ENCODE measurements at places on chromosomes 7 and 10. TPM values are rescaled to one million over a fixed set of nuclear protein-coding genes. Genes with fewer than 3 reads are reported as not detected.
A peak's percentile ranks its signal among the peaks of the same experiment; 100 is the strongest.

GRCh38 chr7:132756484-132756990, 180.3 kb upstream of the PLXNA4 start:
- no peak for DNase-seq

DNA sequence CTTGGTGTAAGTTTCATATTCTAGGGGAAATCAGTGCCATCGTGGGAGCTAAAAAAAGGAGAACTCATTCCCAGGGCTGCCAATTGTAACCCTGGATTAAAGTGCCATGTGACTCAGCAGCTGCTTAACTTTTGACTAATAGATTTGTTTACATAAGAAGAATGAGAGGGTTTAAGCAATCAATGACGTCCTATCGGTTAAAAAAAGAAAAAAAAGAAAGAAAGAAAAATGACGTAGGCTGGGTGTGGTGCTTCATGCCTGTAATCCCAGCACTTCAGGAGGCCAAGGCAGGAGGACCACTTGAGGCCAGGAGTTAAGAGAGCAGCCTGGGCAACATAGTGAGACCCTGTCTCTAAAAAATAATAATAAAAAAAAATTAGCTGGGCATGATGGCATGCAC, 116.2 kb upstream of the AFAP1L2 start:
- peak; percentile 62 for DNase-seq

DNA sequence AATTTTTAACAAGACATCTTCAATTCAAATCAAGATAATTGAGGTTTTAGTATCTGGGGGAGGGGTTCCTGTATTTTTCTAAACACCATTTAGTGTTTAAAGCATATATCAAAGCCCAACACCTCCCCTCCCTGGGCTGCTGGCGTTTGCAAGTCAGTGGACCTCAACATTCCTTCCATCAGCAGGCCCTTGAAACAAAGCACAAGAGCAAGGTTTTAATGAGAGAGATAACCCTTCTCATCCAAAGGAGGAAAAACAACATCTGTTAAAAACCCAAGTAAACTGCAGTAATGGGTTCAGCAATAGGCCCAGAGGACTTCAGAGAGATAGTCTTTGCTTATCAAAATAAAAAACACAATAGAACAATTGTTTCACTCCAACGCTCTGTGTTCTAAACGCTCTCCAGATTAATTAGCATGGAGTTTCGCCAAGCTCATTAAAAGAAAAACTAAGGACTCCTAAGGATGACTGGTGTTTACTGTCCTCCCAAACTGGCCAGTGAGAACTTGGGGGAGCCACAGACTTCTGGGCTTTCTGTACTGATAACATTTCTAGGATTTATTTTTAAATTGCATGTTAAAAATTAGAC, 2.5 kb downstream of the JCAD start:
- DNase-seq, result peak; percentile 47

- DNase-seq, result peak; percentile 57
Measured at GRCh38 chr10:68594405-68594804, 34.3 kb downstream of the TET1 start.

ASZ1 gene
- not detected for total RNA-seq

RTKN2 gene
- 0.33 TPM for total RNA-seq

GRCh38 chr10:8556321-8556720, 501.8 kb downstream of the GATA3 start:
- DNase-seq, result no peak

ANLN gene
- 95.5 TPM for total RNA-seq

ANKRD30A gene
- not detected for total RNA-seq

PIK3CG gene
- total RNA-seq, result 4.1 TPM

GRCh38 chr10:36640626-36641025, 484.8 kb upstream of the ANKRD30A start:
- no peak for DNase-seq

SH3PXD2A gene
- total RNA-seq, result 2.4 TPM

- no peak for DNase-seq
Measured at GRCh38 chr10:127207081-127207480, 10.7 kb upstream of the INSYN2A start.

DNA sequence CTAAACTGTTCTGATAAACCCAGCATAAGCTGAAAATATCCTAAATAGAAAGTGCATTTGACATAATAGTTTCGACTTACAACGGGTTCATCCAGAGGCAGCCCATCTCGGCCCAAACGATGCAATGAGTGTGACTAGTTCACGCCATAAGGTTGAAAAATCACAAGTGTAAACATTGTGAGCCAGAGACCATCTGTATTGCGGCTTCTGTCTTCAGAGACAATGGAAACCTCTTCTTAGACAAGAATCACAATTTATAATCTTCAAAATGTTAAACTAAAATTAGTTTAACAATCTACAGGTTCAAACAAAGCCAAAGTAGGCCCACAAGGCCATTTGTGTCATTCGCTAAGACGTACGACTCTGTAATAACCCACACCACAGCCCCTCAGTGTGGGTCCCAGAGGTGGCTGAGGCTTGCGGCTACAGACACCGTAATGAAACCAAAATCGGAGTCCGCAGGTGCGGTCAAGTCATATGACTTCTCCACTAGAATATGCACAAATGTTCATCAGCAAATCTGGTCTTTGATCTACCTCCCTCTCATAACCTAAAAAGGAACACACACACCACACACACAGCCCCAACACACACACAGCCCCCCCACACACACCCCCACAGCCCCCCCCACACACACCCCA, 81.8 kb downstream of the DIP2C start:
- DNase-seq, result no peak

OR2A7 gene
- not detected for total RNA-seq

DNA sequence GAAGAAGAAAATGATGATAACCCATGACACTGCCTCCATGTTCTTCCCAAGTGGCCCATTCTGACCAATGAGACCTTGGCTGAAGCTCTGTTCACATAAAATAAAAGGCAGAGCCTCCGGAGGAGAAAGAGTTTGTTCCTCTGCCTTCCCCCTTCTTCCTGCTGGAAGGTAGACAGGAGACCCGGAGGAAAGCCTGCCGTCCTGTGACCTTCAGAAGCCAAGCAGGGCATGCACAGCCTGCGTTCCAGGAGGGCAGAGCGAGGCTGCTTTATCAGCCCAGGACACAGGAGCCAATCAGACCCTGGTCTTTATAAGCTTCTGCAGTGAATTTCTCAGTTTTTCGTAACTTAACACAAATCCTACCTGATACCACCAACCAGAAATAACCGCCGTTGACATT, 8.6 kb upstream of the GRID1 start:
- DNase-seq, result no peak

DNA sequence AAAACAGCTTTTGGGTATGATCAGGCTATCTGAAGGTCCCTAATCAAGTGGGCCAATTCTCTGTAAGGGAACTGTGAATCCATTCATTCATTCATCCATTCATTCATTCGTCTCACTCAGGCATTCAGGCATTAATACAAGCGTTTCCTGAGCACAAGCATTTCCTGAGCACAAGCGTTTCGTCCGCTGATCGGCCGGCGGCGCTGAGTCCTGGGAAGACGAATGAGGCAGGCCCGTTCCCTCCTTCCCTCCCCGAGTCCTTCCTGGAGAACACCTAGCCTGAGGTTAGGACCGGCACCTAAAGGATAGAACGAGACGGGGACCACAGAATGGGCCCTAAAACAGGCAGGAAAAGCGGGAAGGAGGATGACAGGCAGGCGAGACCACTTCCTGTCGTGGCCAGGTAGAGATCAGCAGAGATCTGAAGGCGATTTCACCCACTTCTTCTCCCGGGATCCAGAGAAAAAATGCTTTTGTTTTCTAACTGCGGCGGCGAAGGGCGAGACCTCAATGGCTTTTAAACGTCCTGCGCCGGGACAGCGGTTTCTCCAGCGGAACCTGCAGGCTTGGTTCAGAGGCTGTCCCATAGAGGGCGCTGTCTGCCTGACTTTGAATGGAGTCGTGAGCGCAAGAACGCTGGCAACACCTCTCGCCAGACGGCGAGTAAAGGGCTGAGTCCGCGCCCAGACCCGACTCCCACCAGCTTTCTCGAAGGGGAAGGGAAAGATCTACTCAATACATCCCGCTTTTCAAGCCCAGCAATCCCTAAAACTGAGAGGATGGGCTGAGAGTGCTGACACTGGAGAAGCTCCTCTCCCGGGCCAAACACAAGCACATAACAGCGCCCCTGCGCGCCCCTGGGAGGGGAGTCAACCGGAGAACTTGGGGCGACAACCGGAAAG, 2.9 kb upstream of the HMX3 start:
- peak; percentile 93 for DNase-seq

GRCh38 chr7:6532516-6532915, 18.7 kb downstream of the GRID2IP start:
- no peak for DNase-seq

GRCh38 chr7:978416-979091, 3.2 kb upstream of the COX19 start:
- DNase-seq, result no peak

GATAD1 gene
- 17.1 TPM for total RNA-seq

CPA2 gene
- total RNA-seq, result not detected

EGR2 gene
- 0.37 TPM for total RNA-seq

HMX2 gene
- total RNA-seq, result not detected

DNA sequence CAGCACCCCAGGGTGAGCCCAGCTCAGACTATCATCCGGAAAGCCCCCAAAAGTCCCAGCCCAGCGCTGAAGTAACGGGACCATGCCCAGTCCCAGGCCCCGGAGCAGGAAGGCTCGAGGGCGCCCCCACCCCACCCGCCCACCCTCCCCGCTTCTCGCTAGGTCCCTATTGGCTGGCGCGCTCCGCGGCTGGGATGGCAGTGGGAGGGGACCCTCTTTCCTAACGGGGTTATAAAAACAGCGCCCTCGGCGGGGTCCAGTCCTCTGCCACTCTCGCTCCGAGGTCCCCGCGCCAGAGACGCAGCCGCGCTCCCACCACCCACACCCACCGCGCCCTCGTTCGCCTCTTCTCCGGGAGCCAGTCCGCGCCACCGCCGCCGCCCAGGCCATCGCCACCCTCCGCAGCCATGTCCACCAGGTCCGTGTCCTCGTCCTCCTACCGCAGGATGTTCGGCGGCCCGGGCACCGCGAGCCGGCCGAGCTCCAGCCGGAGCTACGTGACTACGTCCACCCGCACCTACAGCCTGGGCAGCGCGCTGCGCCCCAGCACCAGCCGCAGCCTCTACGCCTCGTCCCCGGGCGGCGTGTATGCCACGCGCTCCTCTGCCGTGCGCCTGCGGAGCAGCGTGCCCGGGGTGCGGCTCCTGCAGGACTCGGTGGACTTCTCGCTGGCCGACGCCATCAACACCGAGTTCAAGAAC, 1.1 kb downstream of the VIM start:
- peak; percentile 93 for DNase-seq

CDH23 gene
- total RNA-seq, result under 0.01 TPM

- DNase-seq, result no peak
Measured at GRCh38 chr7:50399206-50399605, 50.9 kb downstream of the FIGNL1 start.

GRCh38 chr7:80563561-80564327, 51.9 kb upstream of the GNAT3 start:
- DNase-seq, result no peak

DNA sequence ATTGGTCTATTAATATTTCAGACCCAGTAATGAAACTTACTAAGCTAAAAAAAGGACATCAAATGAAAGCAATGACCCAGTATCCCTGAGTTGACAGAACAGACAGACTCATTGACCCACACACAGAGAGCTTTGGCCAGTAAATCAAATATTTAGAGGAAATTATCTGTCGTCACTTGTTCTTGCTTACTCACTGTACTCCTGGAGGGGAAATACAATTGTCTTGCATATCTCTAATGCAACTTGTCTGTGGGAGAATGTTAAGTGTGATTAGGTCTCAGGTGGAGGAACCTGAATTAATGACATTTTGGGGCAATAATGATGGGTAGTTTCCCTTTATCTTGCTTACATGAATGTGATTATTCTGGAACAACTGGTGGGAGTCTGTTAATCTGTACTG, 80.4 kb downstream of the CUBN start:
- DNase-seq, result peak; percentile 73

SLC18A3 gene
- not detected for total RNA-seq

Data from dermis blood vessel endothelial cell (primary cell).